Kidney epithelial cell (primary cell): ENCODE measurements at places on chromosomes 3 and 15. TPM values are rescaled to one million over a fixed set of nuclear protein-coding genes. Genes with fewer than 3 reads are reported as not detected.

GRCh38 chr15:100159436-100159835 lies 182.3 kb downstream of the ADAMTS17 start:
- DNase-seq, result no peak

DNA sequence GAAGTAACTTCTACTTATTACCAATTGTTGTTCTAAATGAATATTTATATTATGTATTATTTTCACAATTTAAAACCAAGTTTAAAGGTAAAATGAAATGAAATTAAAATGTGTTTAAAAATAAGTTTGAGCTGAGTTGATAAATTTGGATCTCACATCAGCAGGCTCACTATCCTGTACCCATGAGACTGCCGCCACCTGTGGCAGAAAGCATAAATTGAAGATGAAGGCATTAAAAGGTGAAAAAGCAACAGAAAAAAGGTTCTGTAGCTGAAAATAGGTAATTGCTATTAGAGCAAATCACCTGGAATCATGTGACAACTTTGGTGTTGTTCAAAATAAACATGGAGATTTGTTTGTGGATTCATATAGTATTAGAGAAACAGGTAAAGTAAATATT lies 133.0 kb upstream of the CADM2 start:
- DNase-seq, result no peak

DNA sequence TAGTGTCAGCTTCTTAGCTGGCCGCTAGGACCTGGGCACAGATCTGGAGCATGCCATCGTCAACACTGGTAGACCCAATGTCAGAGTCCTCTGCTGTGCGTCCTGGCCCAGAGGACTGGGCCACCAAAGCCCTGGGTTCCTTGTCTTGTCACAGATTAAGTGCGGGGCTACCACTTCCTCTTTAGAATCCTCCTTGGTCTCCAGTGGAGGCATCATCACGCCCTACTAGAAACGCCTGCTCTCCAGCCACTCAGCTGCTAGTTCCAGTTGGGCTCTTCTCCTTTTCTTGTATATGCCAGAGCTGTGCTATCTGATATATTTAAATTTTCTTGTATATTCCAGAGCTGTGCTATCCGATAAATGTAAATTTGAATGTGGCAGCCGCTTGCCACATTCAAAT lies 11.2 kb downstream of the PPCDC start:
- no peak for DNase-seq

DNA sequence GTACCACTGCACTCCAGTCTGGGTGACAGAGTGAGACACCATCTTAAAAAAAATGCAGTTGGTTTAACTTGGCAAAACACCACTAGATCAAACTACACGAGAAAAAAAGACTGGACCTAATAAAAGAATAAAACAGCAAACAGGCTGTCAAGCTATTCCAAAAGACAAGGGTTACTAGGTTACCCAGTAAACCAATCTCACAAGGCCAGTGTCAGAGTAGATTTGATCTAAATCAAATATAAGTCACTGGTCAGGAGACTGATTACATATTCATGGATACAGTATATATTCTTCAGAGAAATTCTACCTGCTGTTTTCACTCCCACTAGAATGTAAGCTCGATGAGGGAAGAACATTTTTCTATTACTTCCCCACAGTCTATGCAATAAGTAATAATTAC lies 2.5 kb upstream of the GANC start:
- DNase-seq, result no peak

GRCh38 chr3:84724877-84725276 lies 233.9 kb upstream of the CADM2 start:
- peak; percentile 34 for DNase-seq

The OXSM gene
- total RNA-seq, result 13.0 and 15.1 TPM in 2 replicates

The GMPS gene
- total RNA-seq, result 33.7 and 41.7 TPM in 2 replicates

The PLSCR2 gene
- total RNA-seq, result 0.62 TPM in 1 of 2 replicates, not detected in the other

The ZNF860 gene
- total RNA-seq, result 1.3 and 2.2 TPM in 2 replicates
